Central memory CD8-positive, alpha-beta T cell (primary cell): ENCODE measurements at places on chromosomes 7 and 10.

DNA sequence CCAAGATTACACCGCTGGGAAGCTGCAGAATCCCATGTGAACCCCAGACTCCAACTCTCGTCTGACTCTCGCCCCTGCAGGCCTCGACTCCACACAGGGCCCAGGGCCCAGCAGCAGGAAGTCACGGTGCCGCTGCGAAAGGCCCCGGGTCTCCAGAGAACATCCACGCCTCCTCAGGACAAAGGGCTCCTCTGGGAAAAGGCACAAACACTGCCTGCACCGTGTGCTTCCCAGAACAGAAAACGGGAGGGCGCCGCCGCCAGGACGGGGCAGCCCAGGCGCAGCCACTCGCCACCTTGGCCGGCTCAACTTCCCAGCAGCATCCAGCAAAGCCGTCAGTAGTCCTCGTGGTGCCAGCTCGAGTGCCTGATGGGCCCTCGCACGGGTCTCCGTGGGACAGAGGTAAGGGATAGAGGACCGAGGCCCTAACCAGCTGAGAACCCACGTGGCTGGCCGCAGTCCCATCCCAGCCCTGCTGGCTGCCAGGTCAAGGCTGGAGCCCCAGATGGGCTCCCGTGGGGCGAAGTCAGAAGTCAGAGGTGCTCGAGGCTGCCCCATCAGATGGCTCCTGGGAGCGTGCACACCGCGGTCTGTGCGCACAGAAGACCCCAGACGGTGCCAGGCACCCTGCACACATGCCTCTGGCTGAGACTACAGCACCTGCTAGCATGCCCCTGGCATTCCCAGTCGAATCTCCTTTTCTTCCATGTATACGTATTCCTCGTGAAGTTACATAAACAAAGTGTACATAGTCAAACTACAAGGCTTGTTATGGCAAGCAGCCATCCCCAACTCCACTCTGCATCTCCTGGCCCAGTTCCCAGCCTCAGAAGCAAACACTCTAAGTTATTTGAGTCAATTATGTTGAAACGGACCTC, 60.2 kb downstream of the MAD1L1 start:
- no peak for DNase-seq

- DNase-seq = no peak
These were observed 39.6 kb downstream of the TET1 start for GRCh38 chr10:68599771-68600040.

DNA sequence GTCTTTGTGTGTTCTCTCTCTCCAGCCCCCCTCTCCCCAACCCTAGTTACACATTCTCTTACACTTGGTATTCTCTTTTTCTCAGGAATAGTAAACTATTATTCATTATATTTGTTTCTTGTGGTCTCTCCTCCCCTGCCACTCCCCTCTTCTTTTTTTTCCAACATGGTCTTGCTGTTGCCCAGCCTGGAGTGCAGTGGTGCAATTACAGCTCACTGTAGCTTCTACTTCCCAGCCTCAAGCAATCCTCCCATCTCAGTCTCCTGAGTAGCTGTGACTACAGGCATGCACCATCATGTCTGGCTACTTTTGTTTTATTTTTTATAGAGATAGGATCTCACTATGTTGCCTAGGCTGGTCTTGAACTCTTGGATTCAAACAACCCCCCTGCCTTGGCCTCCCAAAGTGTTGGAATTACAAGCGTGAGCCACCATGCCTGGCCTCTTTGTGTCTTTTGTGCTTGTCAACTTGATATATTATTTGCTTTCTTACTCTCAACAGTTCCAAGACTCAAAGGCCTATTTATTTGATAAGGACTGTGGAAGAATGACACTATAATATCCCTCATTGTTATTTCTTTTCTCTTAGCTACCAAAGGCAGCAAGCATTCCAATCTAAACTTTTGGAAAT, 66.9 kb downstream of the MLLT10 start:
- DNase-seq = no peak

DNA sequence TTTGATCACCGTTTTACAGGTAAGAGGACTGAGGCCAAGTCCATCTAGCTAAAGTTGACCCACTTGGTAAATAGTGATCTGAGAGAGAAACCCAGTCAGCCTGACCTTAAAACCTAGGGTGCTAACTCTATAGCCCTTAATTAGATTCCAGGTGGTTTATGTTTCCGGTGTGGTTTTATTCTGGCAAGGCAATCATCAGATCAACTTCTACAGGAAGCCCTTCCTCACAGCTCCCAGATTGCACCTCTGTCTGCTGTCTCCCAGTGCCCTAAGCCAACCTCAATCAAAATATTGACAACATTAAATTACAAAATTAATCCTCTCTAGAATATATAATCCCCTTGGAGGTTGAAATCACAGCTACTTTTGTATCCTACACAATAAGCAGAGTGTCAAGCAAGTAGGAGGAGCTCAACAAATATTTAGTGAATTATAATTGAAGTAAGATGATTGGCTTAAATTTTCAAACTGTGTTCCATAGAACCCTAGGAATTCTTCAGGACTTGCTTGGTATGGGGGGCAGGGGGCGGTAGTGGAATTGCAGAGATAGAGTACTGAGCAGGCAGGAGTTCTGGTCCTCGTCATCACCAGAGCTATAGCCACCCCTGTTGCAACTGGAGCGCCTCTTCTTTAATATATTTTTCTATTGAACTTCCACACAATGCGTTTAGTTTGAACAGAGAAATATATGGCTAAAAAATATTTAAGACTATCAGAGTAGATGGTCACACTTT, 692.8 kb upstream of the LRRN3 start:
- no peak for DNase-seq

GRCh38 chr7:79855172-79855571, 279.5 kb upstream of the GNAI1 start:
- no peak for DNase-seq

DNA sequence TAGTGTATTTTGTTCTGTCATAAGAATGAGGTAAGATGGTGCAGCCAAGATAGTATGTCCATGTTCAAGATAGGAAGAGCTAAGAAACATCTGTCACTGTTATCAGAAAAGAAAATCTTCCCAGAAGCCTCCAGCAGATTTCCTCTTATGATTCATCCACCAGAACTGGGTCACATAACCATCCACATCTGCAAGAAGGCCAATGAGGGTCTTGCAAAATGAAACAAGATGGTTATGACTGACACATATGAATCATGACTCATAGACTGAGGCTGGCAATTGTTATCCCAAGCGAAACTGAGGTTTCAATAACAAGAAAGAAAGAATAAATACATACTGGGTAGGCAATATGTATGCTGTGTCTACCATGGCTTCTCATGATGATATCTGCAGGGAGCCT, 30.3 kb downstream of the CCNJ start:
- no peak for DNase-seq

GRCh38 chr10:50447691-50448090, 176.1 kb downstream of the SGMS1 start:
- DNase-seq = no peak

GRCh38 chr10:79266543-79267312, 80.5 kb upstream of the PPIF start:
- DNase-seq = no peak

- no peak for DNase-seq
These were observed 33.3 kb downstream of the ENO4 start for GRCh38 chr10:116882639-116883038.

GRCh38 chr10:73647875-73648651, 6.8 kb upstream of the MYOZ1 start:
- no peak for DNase-seq

- no peak for DNase-seq
These were observed 27.5 kb downstream of the AP3M1 start for GRCh38 chr10:74123081-74123480.

DNA sequence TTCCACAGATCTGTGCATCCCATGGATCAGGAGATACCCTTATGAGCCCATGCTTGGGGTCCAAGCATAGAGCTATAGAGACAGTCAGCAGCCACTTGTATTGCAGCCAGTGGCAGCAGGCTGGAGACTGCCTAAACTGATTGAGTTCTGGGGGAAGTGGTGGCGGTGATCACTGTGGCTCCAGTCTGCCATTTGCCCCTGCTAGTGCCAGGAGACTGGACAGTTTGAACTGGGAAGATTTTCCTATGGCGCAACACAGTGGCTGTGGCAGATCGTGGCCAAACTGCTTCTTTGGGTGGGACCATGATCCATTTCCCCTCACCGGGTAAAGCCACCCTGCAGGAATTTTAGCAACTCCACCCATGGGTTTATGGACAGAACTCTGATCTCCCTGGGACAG, 679.7 kb upstream of the SEMA3D start:
- no peak for DNase-seq

GRCh38 chr10:67629461-67629971, 66.5 kb downstream of the CTNNA3 start:
- DNase-seq = no peak

- no peak for DNase-seq
These were observed 27.3 kb upstream of the CRHR2 start for GRCh38 chr7:30709549-30709948.

DNA sequence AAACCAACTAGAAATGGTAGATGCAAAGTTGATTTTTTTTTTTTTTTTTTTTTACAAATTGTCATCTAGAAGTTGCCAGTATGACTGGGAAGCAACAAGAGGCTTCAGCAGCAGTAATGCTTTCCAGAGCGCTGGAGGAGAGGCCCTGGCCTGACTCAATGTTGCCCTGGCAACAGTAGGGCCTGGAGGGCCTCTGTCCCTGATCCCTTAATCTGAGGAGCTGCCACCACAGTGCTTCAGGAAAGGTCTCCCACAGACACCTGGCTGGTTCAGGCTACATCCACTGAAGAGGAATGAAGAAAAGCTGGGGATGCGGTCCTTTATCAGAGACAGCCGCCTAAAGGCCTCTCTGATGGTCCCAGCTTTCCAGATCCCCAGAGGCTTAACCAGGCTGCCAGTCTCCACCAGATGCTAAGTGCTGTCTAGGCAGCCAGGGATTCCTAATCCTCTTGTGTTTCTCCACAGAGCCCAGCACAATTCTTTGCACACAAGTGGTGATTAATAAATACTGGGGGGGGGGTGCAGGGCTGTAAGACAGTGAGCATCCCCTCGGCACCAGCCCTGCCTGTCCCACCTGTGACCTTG, 33.7 kb downstream of the ZNF777 start:
- no peak for DNase-seq

GRCh38 chr7:539731-540411, 20.2 kb upstream of the PDGFA start:
- DNase-seq = no peak

DNA sequence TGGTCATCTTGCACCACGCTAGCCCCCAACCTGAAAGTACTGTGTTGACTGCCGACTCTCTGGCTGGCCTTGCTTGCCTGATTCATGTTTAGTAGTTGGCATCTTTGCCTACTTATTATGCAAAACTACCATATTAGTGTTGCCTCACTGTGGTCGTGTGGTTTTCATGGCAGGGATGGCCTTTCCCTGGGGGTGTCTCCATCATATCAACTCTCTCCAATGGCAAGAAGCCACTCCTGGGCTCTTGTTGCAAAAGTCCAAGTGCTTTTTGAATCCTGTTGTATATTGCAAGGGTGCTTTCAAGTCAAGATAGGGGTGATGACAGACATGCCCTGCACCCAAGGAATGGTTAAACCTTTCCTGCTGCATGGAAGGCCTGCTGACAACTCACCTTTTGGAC, 39.4 kb downstream of the ABLIM1 start:
- no peak for DNase-seq

- DNase-seq = peak; percentile 48
These were observed 15.4 kb downstream of the NFE2L3 start for GRCh38 chr7:26167303-26167934.

DNA sequence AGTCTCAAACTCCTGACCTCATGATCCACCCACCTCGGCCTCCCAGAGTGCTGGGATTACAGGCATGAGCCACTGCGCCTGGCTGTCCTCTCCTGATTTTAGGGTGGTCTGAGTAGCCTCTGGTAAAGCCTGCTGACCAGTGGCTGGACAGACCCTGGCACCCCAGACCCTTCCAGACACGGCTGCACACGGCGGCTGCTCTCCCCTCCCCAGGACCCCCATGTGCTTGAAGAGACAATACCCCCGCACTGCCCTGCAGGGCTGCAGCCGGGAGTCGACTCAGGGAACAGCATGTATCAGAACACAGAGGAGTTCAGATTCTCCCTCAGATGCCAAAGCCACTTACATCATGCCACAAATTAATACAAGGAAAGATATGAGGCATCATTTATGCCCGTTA, 58.3 kb upstream of the CFAP46 start:
- DNase-seq = no peak

DNA sequence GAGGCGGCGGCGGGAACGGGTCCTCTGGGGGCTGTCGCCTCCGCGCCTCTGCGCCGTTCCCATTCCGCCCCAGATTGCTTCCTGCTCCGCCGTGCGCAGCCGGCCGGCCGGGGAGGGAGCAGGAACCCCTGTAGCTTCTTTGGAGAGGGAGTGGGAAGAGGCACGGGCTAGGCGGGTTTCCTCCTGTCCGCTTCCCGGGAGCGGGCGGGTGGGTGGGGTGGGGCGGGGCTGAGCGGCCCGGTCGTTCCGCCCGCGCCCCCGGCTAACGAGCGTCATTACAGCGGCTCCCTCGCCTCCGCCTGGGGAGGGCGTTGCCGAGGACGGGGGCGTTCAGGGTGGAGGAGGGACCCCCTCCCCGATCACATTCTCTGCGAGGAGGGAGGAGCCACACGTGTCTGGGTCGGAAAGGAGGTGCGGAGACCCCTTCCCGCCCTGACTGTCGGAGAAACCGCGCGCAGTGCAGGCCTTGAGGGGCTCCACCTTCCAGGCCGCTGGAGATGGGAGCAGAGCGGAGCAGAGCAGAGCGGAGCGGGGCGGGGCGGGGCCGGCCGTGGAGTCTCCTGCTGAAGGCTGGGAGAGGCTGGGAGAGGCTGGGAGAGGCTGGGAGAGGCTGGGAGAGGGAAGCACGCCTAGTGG, 39.7 kb downstream of the AGAP3 start:
- DNase-seq = no peak

GRCh38 chr10:114181971-114182370, 2.8 kb downstream of the TDRD1 start:
- no peak for DNase-seq

- no peak for DNase-seq
These were observed at the start of gene MEST for GRCh38 chr7:130491841-130492522. TSS of gene MEST (plus strand) at chr7:130492085. CDS start at chr7:130492314, 229 bp downstream.

- DNase-seq = no peak
These were observed 67.6 kb upstream of the VIPR2 start for GRCh38 chr7:159212226-159212625.

DNA sequence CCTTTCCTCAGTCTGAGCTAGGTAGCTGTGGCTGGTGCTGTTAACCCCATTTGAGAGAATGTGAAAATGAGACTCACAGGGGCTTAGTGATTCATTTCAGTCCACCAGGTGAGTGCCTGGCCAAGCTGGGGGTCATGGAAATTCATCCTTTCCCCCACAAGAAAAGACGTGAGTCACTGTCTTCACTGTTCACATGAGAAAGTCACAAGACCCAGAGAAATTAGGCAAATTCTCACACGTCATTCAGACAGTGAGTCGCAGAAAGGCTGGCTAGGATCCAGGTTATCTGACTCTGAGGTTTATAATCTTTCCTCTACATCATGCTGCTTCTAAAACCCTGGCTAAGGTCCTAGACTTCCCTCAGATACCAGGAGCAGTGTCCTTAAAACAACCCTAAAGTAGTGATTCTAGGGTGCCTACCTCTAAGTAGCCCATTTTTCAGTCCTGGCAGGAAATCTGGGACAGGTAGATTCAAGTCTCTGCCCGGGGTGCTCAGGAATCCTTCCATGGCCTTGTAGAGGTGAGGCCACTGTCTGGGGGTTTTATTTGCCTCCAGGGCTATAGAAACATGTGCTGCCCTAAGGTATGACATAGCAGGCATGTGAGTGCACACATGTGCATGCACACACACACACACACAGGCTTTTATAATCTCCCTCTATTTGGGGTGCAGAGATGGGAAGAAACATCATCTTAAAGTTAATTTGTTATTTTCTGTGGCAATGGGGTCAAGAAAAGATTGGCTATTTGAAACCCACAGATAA, 427.9 kb upstream of the CELF2 start:
- no peak for DNase-seq
